ENCODE measurements at places on chromosomes 1 and 21. TPM values are rescaled to one million over a fixed set of nuclear protein-coding genes. Genes with fewer than 3 reads are reported as not detected.

DNA sequence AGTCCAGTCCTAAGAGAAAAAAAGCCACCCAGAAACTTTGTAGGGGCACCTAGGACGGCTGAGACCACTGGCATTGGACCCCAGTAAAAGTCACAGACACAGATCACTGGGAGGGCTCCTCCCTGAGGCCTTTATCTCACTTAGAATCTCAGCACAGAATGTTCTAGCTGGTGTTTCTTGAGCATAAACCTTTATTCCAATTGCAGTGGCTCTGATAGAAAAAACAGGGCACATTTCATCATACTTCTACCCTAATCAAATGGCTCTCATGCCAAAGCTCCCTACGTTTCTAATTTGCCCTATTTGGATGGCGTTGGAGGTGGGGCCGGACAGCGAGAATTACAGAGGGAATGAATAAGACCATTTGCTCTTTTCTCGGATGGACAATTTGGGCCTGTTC lies 53.8 kb downstream of the NGF start:
- no peak for DNase-seq

The LCE2B gene
- not detected for polyA plus RNA-seq

GRCh38 chr1:2631136-2632050 lies 1.4 kb downstream of the MMEL1 start:
- DNase-seq, result no peak

DNA sequence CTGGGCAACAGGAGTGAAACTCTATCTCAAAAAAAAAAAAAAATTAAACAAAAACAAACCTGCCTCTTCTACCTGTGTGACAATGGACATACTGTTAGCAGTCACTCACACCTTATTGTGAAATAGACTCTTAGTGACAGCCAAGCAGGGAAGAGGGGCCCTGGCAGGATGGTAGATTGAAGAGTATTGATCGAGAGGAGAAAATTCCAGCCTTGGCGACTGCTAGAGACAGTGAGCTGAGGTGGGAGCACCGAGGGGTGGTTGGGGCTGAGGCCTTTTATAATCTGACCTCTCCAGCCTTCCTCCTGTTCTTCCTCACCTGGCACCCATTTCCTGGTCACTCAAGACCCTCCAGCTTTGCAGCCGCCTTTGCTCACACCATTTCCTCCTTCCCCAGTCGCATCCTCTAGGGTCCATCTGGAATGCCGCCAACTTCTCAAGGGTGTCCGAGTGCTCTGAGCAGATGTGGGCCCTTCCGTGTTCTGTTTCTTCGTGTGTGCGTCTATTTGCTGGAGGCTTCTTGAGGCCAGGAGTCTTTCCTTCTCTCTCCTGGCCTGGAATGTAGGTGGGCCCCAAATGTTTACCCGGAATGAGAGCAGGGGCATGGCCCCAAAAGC lies 196.9 kb upstream of the TMEM51 start:
- no peak for DNase-seq

DNA sequence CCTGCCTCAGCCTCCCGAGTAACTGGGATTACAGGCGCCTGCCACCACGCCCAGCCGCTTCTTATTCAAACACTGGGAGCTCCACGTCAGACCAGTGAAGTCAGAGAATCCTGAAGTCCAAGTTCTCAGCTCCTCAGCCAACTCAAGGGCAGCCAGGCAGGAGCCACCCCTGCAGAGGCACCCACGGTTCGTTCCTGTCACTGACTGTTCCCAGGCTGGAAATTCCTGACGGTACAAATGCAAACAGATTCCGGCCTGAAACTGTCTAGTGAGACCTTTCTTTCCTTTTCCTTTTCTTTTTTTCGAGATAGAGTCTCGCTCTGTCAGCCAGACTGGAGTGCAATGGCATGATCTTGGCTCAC lies 11.7 kb downstream of the SLC35E2B start:
- DNase-seq, result no peak

DNA sequence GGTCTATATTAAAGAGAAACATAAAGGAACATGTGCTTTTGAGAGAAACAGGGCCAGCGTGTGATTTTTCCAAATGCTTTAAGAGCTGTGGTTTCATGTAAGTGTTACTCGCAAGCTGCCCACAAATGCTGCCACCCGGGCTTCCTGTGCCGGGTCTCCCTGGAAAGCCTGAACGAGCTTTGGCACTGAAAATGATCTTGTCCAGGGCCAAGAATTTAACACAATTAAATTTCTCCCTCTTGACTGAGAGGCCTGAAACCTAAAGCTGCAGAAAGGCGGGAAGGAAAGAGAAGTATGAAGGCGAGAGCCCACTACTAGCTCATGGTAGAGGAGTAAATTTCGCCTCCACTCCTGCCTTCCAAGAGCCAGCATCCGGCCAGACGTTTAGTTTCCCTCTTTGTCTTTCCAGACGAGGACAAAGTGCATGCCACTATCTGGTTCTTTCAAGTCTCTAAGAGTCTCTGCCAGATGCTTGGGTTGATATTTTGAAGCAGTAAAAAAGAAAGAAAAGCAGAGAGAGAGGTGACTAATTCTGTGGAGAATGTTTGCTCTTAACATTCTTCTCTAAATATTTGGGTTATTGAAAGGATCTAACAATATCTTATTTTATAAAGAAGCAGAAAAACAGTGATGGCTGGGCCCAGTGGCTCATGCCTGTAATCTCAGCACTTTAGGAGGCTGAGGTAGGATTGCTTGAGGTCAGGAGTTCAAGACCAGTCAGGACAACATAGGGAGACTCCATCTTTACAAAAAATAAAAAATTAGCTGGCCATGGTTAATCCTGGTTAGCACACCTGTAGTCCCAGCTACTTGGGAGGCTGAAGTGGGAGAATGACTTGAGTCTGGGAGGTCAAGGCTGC lies 100.0 kb upstream of the HNRNPU start:
- peak; percentile 33 for DNase-seq

The DMBX1 gene
- polyA plus RNA-seq, result not detected

The STPG1 gene
- 4.6 TPM for polyA plus RNA-seq

The FCRLB gene
- polyA plus RNA-seq, result 1.1 TPM

DNA sequence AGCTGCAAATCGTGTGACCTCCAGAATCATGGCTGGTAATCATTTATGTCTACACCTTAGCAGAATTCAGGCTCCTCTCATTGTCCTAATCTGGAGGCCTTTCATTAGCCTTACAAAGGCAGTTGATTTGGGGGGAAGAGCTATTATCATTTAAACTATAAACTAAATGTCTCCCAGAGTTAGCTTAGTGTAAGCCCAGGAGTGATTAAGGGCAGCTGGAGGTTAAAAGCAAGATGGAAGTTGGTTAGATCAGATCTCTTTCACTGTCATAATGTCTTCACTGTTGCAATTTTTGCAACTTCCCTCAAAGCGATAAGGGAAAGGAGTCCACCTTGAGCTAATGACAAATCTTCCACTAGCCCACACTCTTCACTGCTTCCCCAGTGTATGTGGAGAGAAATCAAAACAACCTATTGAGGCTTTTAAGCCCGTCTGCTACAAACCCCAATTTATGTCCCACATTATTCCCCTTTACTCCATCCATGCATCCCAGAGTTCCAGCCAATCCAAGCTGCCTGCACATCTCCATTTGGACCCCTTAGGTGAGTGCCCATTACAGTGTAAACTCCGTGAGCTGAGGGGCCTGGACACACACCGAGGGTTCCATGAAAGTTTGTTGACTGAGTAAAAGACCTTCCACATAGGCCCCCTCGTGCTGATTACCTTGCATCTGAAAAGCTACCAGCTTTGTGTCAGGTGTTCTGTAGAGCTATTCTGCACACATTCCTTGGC lies 61.5 kb upstream of the KLHDC7A start:
- DNase-seq, result no peak

The TLR5 gene
- polyA plus RNA-seq, result 3.7 TPM

DNA sequence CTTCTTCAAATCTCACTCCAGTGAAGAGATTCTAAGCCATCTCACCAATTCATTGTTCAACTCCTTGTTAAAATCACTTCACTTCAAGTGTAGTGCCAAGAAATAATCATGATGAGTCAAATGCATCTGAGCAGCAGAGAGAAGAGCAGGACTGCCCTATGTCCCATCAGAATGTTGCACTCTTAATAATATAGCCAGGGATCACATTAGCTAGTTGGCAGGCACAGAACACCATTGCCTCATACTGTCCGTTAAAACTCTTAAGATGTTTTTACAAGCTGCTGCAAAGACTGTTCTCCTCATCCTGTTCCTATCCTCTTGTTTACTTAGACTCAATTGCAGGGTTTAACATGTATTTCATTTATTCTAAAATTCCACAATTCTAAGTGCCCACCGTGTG lies 432.9 kb downstream of the PLPP3 start:
- DNase-seq, result peak; percentile 43

GRCh38 chr1:16371725-16372124 lies 4.7 kb downstream of the SZRD1 start:
- no peak for DNase-seq

DNA sequence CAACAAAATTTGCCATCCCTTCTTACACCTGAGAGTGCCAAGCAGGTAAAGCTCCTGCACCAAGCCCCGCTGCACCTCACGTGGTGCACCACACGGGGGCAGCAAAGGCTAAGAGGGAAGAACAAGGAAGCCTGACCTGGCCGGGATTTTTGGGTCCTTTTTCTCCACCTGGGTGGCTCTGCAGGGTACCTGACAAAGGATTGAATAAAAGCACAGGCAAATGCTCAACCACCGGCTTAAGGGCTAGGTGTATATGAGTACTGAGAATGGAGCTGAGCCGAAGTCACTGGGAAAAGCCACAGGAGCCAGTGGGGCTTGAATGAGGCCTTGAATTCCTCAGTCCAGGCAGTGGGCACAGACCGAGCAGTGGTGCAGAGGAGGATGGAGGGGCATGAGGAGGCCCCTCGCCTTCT lies 36.4 kb downstream of the ZNF697 start:
- DNase-seq, result no peak

- peak; percentile 1 for DNase-seq
Observed at GRCh38 chr1:102628109-102628613, 480.2 kb downstream of the COL11A1 start.

- DNase-seq, result no peak
Observed at GRCh38 chr1:162950187-162950586, 89.2 kb upstream of the CCDC190 start.

DNA sequence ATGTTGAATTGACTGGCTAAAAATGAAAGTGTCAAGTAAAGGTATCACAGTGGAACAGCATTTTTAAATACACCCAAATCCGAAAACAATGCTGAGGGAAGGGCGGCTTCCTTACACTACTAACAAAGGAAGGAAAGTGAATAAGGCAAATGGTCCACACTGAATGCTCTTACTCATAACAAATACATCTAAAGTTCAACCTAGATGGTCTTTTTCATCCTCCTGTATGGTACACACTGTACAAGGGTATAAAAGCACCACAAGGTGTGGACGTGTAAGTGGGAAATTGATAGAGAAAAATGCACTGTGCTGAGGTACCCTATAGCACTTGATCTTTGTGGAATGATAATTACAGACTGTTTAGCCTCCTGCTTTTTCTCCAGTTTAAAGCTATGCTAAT lies 7.1 kb upstream of the PALMD start:
- DNase-seq, result no peak

DNA sequence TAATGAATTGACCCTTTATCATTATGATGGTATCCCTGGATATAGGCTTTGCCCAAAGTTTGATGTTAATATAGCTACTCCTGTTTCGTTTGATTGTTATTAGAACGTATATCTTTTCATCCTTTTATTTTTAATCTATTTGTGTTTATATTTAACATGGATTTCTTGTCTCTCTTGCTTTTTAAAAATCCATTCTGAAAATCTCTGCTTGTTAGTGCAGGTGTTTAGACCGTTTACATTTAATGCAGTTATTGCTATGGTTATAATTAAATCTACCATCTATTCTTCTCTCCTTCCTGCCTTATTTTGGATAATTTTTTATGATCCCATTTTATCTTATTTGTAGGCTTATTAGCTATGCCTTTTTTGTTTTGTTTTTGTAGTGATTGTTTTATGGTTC lies 12.4 kb downstream of the TSNAX start:
- DNase-seq, result no peak

The SLAMF9 gene
- not detected for polyA plus RNA-seq

DNA sequence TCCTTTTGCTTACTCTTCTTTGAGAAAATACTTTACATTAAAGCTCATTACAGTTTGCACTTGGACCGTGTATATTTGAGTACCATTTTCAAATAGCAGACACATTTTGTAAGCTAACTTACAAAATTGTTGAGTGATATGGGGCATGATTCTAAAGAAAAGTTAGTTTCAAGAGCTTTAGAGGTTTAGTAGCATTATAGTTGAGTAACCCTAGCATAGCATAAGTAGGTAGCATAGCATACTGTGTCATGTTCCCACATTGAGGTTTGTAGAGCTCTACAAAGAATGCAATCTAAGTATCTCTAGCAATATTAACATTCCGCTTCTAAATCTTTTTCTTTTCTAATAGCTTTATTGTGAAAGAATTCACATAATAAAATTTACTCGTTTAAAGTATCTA lies 92.0 kb downstream of the ITSN1 start:
- DNase-seq, result no peak

DNA sequence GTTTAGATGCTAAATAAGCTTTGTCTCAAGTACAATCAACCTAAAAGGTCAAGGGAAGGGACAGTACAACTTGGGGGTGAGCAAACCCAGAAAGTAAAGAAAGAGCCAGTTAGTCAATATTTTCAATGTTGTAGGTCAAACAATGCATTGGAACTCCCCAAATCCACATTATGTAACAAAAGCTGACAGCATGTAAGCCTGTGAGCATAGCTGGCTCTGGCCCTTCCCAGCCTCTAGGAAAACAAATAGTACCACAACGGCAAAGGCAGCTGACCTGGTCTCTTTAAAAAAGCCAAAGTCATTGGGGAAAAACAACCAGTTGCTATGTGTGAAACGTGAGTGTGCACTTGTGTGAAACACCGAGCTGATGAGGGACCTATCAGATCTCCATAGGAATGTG lies 3.4 kb downstream of the CBR1 start:
- DNase-seq, result no peak
